ENCODE measurements at places on chromosomes 12 and 14. TPM values are rescaled to one million over a fixed set of nuclear protein-coding genes. Genes with fewer than 3 reads are reported as not detected.
A peak's percentile ranks its signal among the peaks of the same experiment; 100 is the strongest.

CELA1 gene
- total RNA-seq: not detected

OR4K15 gene
- not detected for total RNA-seq

OR6C2 gene
- not detected for total RNA-seq

ACOT6 gene
- not detected for total RNA-seq

LRTM2 gene
- not detected for total RNA-seq

- no peaks in the 10 kb centered on the region for H3K27me3 ChIP-seq
- H3K36me3 ChIP-seq: peaks cover 13% of the 10 kb centered on the region
- H3K4me3 ChIP-seq: no peak overlapping the region
- DNase-seq: no peak
Measured at GRCh38 chr14:55638665-55639064, 58.7 kb downstream of the KTN1 start.

DNA sequence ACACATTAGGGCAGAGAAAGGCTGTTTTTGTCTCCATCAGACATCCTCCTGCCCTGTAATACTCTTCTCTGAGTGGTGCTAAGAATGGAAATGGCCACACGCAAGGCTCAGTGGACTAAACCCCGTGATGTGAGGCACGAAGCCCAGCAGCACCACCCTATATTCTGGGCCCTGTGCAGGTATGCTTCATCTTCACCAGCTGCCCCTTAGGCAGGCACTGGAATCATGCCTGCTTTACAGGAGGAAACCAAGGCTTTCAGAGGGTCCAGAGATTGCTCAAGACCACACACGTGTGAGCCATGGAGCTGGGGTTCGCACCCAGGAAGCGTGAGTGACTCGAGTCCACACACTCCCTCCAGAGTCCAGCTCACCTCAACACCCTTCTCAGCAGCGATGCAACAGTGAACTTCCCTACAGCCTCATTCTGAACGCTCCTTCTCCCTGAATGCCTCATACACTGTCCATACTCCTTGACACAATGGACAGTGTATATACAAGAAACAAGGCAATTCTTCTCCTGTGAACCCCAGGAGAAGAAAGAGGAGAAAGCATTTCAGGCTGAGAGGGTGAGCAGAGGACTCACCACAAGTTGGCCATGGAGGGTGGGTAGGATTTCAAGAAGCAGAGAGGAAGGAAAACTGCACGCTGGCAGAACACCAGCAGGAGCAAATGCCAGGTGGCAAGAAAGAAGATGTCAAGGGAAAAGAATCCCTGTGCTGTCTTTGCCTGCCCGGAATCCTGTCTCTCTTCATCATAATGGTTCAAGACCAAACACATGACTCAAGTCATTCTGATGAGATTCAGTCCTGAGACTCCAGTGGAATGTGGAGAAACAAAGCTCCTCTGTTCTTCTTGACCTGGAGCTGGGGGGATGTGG lies 39.1 kb downstream of the NT5DC3 start:
- H3K4me1 ChIP-seq: no peaks in the 10 kb centered on the region
- no peak overlapping the region for H3K27ac ChIP-seq
- no peaks in the 10 kb centered on the region for H3K27me3 ChIP-seq
- DNase-seq: no peak
- no peak overlapping the region for H3K4me3 ChIP-seq

DNA sequence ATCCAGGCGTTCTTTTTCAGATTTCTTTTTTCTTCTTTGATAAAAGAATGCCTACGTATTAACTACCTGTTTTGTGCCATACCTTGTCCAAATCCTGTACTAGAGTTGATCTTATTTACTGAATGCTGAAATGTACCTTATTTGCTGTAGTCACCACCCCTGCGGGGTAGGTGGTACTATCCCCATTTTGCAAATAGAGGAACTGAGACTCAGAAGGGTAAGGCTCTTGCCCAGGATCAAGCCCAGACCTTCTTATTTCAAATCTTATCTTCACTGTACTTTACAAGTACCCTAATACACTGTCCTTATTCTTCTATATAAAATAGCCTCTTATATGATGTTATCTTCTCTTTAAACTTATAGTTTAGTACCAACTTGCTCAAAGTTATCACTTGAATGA lies 206.5 kb downstream of the SLC41A2 start:
- H3K27ac ChIP-seq: no peak overlapping the region
- no peaks in the 10 kb centered on the region for H3K36me3 ChIP-seq
- H3K4me1 ChIP-seq: peaks cover 6% of the 10 kb centered on the region
- peak; percentile 5 for DNase-seq
- no peak overlapping the region for H3K4me3 ChIP-seq
- H3K27me3 ChIP-seq: no peaks in the 10 kb centered on the region

DNA sequence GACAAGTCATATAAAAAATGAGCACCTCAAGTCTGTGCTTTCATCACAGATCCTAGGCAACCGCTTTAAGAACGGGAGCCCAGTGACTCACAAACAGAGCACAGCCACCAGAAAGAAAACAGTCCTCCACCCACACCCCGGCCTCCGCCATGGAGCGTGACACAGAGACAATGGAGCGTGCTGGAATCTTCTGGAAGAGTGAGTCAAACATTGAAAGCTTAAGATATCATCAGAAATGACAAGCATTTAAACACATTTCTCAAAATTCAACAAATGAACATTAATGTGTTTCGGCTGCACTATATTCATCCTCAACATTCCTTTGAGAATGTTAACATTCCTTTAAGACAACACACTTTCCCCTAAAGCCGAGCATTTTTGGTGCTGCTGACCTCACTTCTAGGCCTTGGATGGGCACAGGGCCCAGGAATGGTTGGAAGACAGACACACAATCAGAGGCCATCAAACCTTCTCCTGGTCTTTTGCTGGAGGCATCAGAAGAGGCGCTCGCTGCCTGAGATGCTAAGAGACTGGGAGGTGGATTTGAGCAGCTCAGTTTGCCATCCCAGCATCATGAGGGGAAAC lies 23.6 kb upstream of the TMEM132D start:
- H3K4me1 ChIP-seq: no peaks in the 10 kb centered on the region
- H3K4me3 ChIP-seq: no peak overlapping the region
- no peak overlapping the region for H3K27ac ChIP-seq
- H3K27me3 ChIP-seq: no peaks in the 10 kb centered on the region

DNA sequence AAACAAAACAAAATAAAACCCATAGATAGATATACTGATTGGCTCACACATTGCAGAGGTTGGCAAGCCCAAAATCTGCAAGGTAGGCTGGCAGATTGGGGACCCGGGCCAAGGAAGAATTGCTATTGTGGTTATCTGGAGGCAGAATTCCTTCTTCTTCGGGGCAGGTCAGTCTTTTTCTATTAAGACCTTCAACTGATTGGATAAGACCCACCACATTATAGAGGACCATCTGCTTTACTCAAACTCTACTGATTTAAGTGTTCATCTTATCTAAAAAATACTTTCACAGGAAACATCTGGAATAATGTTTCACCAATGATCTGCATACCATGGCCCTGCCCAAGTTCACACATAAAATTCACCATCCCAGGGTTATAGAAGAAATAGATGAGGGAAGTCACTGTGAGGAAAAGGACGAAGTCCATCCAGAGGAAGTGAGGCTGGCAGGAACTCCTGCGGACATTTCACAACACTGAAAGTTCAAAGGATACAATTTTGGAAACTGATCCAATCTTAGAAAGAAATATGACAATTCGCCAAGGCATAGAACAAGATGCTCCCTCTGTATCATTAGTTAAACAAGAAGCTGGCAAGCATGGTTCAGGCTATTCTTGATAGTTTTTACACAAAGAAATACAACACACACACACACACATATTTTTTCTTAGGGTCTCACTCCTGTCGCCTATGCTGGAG lies 127.6 kb upstream of the MED13L start:
- 0 out of 2 replicates have a peak, but pooled peaks cover 1% of the 10 kb centered on the region for H3K4me1 ChIP-seq
- no peaks in the 10 kb centered on the region for H3K27me3 ChIP-seq
- H3K36me3 ChIP-seq: no peaks in the 10 kb centered on the region
- no peak overlapping the region for H3K4me3 ChIP-seq
- H3K27ac ChIP-seq: no peak overlapping the region

DNA sequence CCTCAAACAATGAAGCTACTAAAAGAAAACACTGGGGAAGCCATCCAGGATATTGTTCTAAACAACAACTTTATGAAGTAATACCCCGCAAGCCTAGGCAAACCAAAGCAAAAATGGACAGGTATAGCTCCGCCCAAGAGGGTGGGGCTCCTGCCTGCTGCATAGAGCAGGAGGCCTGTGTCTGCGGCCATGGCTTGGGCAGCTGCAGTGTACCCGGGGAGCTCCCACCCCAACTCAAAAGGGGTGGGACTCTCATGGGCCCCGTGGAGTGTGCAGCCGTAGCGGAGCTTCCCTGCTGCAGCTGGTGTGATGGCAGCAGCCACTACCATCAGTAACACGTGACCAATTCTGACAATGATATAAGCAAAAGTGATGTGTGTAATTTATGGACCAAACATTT lies 264.2 kb upstream of the KITLG start:
- peak; percentile 41 for DNase-seq
- no peaks in the 10 kb centered on the region for H3K27me3 ChIP-seq
- no peak overlapping the region for H3K4me3 ChIP-seq
- peaks cover 13% of the 10 kb centered on the region for H3K36me3 ChIP-seq
- no peak overlapping the region for H3K27ac ChIP-seq
- H3K4me1 ChIP-seq: no peaks in the 10 kb centered on the region

All from H9 (cell line).